ENCODE measurements at places on chromosomes 6 and 20.

DNA sequence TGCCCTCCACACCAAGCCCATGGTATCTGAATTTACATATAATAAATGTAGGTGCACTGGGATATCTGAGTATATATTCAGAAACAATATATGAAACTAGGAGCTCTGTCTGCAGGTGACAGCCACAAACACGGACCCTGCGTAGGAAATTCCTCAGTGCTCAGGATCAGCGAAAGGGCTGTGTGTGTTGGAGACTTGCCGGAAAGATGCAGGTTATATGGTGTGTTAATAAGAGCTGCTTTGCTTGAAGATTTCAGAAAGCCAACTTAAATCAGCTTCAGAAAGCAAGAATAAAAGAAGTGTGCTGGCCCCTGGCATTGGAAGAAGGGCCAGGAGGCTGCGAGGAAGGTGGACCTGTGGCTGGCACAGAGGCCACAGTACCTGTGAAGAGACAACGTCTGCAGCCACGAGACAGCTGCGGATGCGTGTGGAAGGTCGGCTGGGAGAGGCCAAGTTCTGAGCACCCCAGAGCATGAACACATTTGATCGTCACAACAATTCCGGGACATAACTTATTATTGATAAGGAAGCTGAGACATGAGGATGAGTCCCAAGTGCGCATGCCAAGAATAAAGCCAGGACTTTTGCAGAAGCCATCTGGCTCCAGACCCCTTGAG lies 183.2 kb downstream of the DLL1 start:
- DNase-seq = no peak

- DNase-seq = no peak
Measured at GRCh38 chr6:12760911-12761310, 44.3 kb downstream of the PHACTR1 start.

- no peak for DNase-seq
Measured at GRCh38 chr20:58874469-58874868, 22.0 kb downstream of the GNAS start.

DNA sequence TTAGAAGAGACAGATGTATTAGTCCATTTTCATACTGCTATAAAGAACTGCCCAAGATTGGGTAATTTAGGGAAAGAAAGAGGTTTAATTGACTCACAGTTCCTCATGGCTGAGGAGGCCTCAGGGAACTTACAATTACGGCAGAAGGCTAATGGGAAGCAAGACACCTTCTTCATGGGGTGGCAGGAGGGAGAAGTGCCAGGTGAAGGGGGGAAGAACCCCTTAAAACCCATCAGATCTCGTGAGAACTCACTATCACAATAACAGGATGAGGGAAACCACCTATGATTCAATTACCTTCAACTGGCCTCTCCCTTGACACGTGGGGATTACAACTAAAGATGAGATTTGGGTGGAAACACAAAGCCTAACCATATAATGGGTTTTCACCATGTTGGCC lies 28.9 kb upstream of the PNRC1 start:
- no peak for DNase-seq

- peak; percentile 50 for DNase-seq
Measured at GRCh38 chr6:149964308-149965193, 808 bp downstream of the ULBP1 start.

DNA sequence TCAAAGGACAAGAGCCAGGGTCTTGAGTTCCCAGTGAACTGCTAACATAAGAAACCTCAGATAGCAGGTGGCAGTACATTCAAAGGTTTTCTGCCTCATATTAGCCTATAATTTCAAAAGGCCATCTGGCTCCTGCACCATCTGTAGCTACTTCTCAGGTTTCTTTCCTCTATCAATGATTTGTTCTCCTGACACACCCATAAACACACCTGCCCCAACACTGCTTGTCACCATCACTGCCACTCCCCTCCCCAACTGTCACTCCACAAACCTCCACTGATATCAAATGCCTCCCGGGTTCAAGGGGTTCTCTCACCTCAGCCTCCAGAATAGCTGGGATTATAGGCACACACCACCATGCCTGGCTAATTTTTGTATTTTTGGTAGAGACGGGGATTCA lies 152.7 kb upstream of the SLC22A16 start:
- DNase-seq = no peak

GRCh38 chr6:148271711-148272439 lies 70.8 kb upstream of the SASH1 start:
- DNase-seq = no peak

DNA sequence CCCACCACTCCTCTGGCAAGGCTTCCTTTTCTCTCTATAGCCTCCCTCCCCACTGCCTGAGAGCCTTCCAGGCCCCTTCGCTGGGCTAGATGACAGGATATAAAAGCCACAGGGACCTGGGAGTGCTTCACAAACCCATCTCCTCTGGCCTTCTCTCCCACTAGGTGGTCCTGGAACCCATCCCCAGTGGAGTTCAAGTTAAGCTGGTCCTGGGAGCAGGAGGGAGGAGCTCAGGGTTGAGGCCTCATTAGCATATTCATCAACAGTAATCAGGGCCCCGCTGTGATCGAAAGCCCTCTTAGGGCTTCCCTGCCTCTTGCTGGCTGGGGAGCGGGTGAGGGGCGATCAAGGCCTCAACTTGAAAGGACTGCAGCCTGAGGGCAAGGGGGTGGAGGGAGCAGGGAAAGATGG lies 9.1 kb downstream of the EBF4 start:
- DNase-seq = no peak

GRCh38 chr20:46158476-46158987 lies 40.4 kb downstream of the CD40 start:
- DNase-seq = no peak

- DNase-seq = no peak
Measured at GRCh38 chr20:59071216-59071615, 28.6 kb upstream of the PRELID3B start.

- DNase-seq = no peak
Measured at GRCh38 chr6:30450909-30451841, 38.1 kb upstream of the HLA-E start.

DNA sequence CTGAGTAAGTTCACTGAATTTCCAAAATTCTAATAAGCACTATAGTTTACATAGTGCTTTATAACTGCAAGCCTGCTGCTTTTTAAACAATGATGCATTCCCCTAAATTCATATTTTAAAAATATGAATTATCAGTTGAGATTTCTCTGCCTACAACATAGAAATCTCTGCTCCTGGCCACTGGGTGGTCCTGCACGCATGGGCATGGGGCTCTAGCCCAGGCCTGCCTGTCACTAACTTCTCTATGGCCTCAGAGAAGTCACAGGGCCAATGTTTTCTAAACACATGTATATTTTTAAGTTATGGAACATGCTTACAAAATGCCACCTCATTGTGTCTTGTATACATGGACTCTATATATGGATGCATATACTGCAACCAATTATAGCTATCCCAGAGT lies 211.0 kb downstream of the FOXC1 start:
- DNase-seq = no peak

- no peak for DNase-seq
Measured at GRCh38 chr6:151034825-151035781, 169.6 kb downstream of the MTHFD1L start.

- no peak for DNase-seq
Measured at GRCh38 chr6:95142661-95143335, 434.5 kb upstream of the MANEA start.

DNA sequence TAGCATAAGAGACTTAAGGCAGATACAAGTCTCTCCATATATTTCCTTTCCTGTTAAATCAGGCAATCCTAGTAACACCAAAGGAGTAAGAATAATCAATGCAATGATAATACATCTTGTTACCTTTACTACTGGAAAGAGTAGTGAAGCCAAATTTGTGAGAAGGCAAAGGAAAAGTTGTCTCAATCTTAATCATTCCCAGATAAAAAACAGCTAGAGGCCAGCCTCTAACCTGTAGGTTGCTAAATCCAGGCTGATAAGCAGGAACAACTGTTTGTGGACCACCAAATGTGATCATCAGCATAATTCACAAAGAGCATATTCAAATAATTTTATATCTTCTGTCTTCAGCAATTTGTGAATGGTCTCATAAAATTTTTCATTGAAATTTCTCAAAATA lies 189.2 kb upstream of the ADGRB3 start:
- DNase-seq = no peak

DNA sequence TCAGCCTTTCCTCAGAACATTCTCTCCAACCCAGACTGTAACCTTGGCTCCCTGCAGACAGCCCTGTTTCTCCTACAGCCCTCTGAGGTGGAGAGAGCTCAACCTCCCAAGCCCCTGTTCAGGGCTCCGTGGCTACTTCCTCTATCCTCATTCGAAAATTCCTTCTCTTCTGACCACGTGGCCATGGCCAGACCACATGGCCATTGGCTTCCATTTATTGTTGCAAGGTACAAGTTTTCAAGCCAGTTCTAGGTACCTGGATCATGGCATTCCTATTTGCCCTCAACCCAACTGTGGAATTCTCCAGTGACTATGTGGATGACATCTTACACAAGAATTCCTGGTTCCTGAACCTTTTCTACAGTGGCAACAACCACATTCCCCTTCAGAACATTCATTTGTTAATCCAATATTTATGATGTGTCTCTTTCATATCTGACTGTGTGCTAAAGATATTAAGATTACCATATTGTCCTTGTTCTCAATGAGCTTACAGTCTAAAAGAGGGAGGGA lies 161.9 kb downstream of the GMPR start:
- no peak for DNase-seq

DNA sequence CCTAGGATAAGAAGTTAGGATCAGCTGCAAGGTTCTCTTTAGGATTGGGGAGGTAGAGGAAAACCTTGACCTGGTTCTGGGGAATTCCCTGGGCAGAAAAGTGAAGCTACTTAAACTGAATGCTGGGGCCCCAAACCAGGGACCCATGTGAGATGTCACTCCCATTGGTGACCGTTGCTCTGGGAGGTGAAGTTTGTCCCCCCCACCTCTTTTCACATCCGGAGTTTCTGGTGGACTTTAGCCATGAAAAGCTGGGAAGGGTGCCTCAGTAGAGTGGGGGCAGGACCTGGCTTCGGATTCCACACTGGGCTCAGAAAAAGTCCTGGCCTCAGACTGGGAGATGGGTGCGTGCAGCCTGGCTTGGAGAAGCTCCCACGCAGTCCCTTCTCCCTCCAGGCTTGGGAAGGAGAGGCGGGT lies 13.2 kb downstream of the TJAP1 start:
- no peak for DNase-seq

GRCh38 chr6:134519465-134519864 lies 201.6 kb upstream of the SGK1 start:
- no peak for DNase-seq

DNA sequence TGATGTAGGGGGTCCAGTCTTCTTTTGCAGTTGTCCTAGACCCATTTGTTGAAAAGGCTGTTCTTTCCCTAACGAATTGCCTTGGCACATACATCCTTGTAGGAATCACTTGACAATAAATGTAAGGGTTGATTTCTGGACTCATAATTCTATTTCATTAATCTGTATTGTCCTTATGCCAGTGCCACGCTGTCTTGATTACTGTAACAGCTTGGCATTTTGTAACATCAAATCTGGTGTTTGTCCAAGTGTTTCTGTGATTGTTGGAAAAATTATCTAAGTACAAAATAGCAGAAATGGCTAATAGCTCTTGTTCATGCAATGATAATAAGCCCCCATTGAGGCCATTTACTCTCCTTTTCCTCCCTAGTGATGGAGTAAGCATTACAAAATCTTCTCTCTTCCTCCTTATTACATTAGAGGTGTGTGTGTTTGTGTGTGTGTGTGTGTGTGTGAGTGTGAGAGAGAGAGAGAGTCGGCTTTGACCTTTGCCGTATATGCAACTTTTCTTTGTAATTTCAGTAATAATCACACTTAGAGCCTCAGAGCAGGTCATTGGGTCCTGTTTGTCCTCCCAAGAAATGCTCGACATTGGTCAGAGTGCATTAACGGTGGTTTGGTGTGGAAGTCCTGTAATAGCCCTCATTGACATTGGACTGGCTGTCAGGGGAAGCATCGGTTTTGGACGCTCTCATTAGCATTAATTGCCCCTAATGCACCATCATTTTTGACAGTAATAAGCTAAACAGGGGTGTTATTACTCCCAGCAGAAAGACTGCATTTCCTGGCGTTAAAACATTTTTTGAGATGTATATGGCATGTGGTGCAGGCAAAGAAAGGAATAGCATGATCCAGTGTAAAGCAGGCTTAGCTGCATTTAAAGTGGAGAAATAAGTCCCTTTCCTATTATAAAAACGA lies 40.7 kb upstream of the MROH8 start:
- DNase-seq = no peak

DNA sequence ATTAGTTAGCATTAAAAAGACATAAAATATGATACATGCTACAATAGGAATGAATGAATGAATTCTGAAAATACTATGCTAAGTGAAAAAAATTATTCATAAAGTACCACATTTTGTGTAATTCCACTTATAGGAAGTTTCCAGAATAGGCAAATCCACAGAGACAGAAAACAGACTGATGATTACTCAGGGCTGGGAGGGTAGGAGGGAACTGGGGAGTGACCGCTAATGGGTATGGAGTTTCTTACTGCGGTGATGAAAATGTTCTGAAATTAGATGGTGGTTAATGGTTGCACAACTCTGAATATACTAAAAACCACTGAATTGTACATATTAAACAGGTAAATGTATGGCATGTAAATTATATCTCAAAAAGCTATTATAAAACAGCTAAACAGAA lies 22.6 kb downstream of the FERMT1 start:
- DNase-seq = no peak

DNA sequence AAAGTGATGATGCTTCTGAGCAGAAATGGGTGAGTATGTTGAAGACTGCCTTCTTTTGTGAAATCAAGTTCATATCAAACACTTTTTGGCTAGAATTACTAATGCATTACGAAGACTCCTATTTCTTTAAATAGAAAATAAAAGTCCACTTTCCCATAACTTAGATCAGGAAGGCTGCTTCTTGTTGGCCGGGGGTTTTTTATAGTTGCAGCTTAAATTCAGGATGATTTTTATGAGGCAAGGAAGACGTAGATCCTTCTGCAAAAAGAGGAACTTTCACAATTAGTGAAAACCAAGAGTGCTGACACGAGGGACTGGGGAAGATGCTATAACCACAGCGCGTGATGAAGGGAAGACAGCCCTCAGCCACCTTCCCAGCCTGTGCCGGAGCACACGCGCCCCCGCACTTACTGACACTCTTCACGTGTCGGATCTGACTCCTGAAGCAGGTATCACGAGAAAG lies 206.1 kb upstream of the PRDM1 start:
- DNase-seq = no peak

- no peak for DNase-seq
Measured at GRCh38 chr20:37989601-37990295, 43.5 kb downstream of the TTI1 start.

DNA sequence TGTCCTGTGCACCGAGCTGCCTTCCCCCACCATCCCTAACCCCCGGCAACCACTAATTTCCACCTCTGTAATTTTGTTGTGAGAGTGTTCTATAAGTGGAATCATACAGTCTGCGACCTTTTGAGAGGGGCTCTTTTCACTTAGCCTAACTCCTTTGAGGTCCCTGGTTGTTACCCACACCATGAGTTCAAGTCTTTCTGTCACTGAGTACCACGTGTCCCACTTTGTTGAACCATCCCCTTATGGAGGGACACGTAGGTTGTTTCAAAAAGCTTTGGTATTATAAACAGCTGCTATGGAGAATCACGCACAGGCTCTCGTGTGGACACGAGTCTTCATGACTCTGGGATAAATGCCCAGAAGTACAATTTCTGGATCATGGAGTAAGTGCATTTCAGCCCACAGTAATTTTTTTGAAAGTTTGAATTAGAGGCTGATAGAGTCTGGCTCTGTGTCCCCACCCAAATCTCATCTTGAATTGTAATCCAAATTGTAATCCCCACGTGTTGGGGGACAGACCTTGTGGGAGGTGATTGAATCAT lies 9.5 kb downstream of the FAM209B start:
- DNase-seq = no peak

- DNase-seq = no peak
Measured at GRCh38 chr6:140847262-140847645, 1285.5 kb upstream of the GJE1 start.
